ENCODE measurements at places on chromosomes 7 and 10.

GRCh38 chr10:96991313-96991841, 159.3 kb downstream of the LCOR start:
- DNase-seq, result no peak

GRCh38 chr7:111005445-111005844, 85.5 kb upstream of the LRRN3 start:
- no peak for DNase-seq

- DNase-seq, result no peak
These were observed 89.1 kb downstream of the GALNT17 start for GRCh38 chr7:71221049-71221448.

DNA sequence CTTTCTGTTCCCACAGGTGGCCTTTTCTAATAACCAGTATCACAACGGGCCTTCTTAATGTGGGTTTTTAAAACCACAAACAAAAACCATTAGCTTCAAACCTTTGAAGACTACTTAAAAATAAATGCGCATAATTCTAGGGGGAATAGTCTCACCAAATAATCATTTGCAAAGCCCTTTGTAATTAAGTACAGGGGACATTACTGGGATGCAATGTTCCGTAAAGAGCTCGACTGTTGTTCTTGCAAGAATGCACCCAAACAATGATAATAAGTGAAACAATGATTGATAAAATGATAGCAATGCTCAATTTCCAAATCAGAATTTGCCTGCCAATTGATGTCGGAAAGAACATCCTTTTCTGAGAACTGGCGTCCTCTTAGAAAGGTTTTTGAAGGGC, 589.1 kb upstream of the ADARB2 start:
- DNase-seq, result no peak

DNA sequence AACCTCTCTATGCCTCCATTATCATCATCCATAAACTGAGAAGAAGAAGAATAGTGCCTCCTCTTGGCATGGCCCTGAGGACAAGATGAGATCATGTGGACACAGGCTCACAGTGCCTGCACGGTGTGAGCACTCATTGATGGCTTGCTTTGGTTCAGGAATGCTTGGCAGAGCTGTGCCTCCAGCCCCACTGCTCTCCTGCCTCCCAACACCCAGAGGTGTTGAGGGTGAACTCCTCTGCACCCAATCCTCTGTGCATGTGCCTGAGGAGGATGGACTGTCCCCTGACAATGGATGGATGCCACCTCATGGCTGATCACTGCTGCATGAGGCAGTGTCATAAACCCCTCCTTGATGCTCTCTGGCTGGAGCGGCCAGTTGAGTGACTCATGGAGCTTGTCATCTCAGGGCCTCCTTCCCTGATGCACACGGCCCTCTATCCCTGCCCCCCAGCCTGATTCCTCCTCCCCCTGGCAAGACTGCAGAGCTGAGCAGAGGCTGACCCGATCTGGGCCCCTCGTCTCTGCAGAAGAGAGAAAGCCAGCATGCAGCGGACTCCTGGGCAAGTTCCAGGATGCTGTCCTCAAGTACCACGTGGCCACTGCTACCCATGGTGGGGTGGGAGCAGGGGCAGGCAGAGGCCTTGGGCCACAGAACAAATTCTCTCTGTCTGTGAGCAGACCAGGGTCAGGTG, 136.3 kb downstream of the KCNMA1 start:
- DNase-seq, result peak; percentile 31

- no peak for DNase-seq
These were observed 109.5 kb upstream of the TMEM72 start for GRCh38 chr10:44801383-44802327.

All from activated CD8-positive, alpha-beta T cell treated with anti-CD3 and anti-CD28 coated beads for 36 hours (primary cell).